ENCODE measurements at places on chromosomes 7 and 10. TPM values are rescaled to one million over a fixed set of nuclear protein-coding genes. Genes with fewer than 3 reads are reported as not detected.

TUBAL3 gene
- not detected for polyA plus RNA-seq

TMEM176B gene
- 2.5 TPM for polyA plus RNA-seq

PSPH gene
- polyA plus RNA-seq, result 3.2 TPM

SLC16A9 gene
- 1.8 TPM for polyA plus RNA-seq

OR9A2 gene
- polyA plus RNA-seq, result not detected

TBX20 gene
- not detected for polyA plus RNA-seq
